ENCODE measurements at places on chromosomes 5 and 9.

DNA sequence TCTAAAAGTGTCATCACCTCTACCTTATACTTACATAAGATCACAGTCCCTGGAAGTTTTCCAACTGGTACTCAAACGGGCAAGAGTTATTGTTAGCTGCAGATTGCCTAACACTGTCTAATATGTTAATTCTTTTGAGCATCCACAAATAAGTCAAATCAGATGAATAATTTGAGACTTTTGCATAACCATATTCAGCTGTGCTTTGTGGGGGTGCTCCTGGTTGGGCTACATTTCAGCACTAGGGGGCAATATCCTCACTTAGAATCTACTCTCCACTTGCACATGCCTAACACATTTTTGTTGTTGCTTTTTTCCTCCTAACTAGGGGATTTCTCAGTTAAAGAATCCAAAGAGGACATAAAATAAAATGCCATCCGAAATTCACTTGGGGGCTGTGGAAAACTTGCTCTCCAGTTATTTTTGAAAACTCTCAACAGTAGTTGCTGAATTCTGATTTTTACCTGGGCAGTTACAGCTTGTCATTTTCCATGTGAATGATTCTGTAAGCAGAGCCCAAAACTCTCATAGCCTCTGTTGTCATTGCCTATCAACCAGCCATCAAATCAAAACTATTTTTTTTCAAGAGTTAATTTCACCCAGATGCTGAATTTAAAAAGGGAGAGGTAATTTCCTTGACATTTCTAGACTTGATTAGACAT is 71.5 kb downstream of the TRIM36 start:
- peak; percentile 14 for DNase-seq

GRCh38 chr9:75106857-75107256 is 18.5 kb downstream of the OSTF1 start:
- DNase-seq = no peak

DNA sequence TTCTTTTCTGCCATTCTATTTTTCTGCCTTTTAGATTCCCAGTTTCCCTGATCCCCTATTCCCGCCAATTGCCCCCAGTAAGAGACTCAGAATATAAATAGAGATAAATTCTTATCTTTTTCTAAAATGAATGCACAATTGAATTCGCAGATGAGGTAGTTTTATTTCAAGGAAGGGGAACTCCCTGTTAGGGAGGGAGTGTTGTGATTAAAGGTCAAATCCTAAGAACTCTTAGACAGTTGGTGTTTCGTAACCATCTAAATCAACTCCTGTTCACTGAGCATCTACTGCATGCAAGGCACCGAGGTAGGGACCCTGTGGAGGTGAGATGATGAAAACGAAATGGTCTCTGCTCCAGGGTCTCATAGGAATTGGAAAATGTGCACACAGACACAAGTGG is 7.7 kb upstream of the MAP3K1 start:
- DNase-seq = no peak

GRCh38 chr9:123679330-123679987 is 250.5 kb downstream of the DENND1A start:
- DNase-seq = no peak

DNA sequence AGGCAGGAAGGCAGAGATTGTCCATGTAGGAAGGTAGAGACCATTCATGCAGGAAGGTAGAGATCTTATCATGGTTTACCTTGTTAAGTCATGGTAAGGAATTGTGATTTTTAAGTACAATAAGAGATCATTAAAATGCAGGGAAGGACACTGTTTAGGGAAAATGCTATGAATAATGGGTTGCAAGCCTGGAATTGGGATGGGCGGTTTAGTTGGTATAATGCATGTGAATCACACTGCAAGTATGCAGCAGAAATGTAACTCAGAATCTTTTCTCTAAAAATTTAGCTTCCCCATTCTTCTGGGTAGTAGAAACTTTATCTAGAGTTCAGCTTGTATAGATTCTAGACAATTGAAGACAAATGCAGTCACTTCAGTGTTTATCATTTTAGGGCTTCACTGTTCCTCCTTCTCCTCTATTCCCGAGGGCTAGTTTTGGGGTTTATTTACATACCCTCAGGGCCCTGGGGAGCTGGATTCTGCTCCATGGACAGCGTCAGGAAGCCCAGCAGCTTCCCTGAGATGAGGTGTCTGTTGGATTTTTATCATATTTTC is 212.0 kb downstream of the SREK1 start:
- DNase-seq = no peak

GRCh38 chr5:56565283-56565615 is 250.1 kb upstream of the MAP3K1 start:
- DNase-seq = no peak

DNA sequence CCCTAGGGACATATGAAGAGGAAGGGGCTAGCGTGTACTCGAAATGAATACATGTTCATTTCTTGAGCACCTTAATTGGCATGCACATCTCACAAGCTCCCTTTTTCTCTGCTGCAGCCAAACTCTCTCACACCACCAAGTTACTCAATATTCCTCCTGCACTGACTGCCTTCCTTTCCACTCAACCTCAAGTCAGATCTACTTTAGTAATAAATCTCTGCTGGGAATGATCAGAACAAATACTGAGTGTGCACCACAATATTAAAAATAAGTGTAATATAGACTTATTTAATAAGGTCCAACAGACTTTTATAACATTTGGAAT is 995.8 kb upstream of the WWC1 start:
- DNase-seq = no peak

- DNase-seq = no peak
Measured at GRCh38 chr9:110095776-110096175, 112.2 kb downstream of the C9orf152 start.

GRCh38 chr9:23538461-23539003 is 287.5 kb downstream of the ELAVL2 start:
- no peak for DNase-seq

- DNase-seq = no peak
Measured at GRCh38 chr5:145806923-145807322, 28.2 kb downstream of the PRELID2 start.

GRCh38 chr5:57486027-57486602 is 3.5 kb upstream of the ACTBL2 start:
- no peak for DNase-seq

DNA sequence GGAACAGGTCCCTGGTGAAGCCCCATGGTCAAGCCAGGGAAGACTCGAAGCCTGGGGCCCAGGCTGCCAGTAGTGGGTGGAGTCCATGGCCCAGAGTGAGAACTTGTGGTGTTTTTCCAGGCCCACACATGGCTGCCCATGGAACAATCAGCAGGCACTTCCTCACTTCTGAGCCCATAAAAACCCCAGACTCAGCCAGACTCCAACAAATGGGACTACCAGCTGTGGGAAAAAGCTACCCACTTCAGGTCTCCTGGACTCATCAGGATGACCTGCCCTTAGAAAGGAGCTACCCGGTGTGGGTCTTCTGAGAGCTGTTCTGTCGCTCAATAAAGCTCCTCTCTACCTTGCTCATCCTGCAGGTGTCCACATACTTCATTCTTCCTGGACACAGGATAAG is 108.9 kb downstream of the ST8SIA4 start:
- DNase-seq = no peak

GRCh38 chr5:168931638-168932345 is 352.6 kb upstream of the PANK3 start:
- DNase-seq = no peak

GRCh38 chr5:73317523-73317922 is 131.1 kb downstream of the FOXD1 start:
- DNase-seq = no peak

- no peak for DNase-seq
Measured at GRCh38 chr5:79031485-79031867, 38.0 kb downstream of the DMGDH start.

- DNase-seq = no peak
Measured at GRCh38 chr9:3137347-3137695, 293.4 kb upstream of the PUM3 start.

GRCh38 chr5:154714266-154714986 is 40.8 kb upstream of the LARP1 start:
- no peak for DNase-seq

GRCh38 chr5:140443-140829 is 48.5 kb downstream of the PLEKHG4B start:
- no peak for DNase-seq

- no peak for DNase-seq
Measured at GRCh38 chr5:137570070-137570469, 70.9 kb upstream of the SPOCK1 start.

GRCh38 chr9:13979941-13980318 is 334.0 kb downstream of the NFIB start:
- no peak for DNase-seq

GRCh38 chr5:8906303-8906967 is 639.4 kb downstream of the SEMA5A start:
- no peak for DNase-seq

- no peak for DNase-seq
Measured at GRCh38 chr9:1977026-1977425, 38.1 kb upstream of the SMARCA2 start.

GRCh38 chr9:113454914-113455761 is 8.4 kb upstream of the RGS3 start:
- no peak for DNase-seq

GRCh38 chr5:157494178-157494832 is 34.3 kb downstream of the NIPAL4 start:
- no peak for DNase-seq

DNA sequence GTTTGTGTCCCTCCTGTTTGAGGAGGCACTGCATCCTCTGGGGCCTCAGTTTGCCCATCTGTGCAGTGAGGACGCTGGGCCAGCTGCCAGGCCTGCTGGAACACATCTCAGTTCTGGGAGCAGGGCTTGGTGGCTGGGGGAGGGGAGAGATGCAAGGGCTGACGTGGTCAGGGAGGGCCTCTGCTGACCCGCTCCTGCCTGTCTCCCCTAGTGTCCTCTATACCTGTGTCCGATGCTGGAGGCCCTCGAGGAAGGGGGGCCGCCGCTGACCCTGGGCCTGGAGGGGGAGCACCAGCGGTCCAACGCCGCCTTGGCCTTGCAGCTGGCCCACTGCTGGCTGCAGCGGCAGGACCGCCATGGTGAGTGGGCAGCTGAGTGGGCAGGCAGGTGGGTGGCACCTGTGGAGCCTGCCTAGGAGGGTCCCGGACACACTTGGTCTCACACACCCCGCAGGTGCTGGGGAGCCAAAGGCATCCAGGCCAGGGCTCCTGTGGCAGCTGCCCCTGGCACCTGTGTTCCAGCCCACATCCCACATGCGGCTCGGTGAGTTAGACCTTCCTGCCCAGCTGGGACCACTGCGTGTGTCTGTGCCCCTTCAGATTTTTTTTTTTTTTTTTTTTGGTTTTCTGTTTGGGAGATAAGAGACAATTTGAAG is 5.8 kb downstream of the FPGS start:
- no peak for DNase-seq

DNA sequence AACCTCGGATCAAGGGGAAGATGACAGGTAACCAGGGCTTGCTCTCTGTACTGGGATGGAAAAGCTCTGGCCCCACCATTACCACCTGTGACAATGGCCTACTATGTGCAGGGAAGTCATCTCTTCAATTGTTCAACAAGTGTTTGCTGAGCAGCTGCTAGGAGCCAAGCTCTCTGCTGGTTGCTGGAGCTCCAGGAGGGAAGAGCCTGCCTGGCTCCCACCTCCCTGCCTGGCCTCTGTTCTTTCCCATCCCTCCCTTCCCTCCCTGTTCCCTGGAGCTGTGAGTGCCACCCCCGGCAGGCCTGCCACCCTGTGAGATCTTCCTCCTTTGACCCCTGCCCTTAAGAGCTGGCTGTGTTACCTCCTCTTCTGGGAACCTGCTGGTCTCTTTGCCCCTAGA is 59.7 kb upstream of the IER5L start:
- no peak for DNase-seq

GRCh38 chr5:179327021-179327735 is 18.1 kb downstream of the ADAMTS2 start:
- DNase-seq = no peak

DNA sequence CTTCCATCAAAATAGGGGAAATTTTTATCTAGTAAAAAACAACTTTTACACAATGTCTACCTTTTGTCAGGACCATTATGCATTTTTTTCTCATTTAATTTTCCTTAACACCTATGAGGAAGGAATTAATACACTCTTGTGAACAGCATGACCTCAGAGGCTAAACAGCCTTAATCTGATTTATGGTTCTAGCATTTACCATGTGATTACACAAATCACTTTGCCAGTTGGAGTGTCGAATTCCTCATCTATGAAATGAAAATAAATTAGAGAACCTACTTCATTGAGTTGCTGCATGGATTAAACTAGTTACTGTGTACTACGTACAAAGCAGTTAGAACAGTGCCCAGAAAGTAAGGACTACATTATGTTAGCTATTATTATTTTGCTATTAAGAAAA is 187.7 kb upstream of the MPDZ start:
- no peak for DNase-seq

GRCh38 chr9:94864196-94864595 is 137.7 kb downstream of the AOPEP start:
- no peak for DNase-seq

- no peak for DNase-seq
Measured at GRCh38 chr9:13026956-13027355, 252.1 kb downstream of the LURAP1L start.

Measured in NCI-H1105 (cell line).